Cortex of kidney (tissue), 1 donor: ENCODE measurements at places on chromosomes 4 and X.

GRCh38 chr4:159944477-159944876 is 841.6 kb downstream of the RAPGEF2 start:
- DNase-seq = no peak

GRCh38 chrX:40155589-40156469 is 58.1 kb upstream of the BCOR start:
- no peak for DNase-seq

DNA sequence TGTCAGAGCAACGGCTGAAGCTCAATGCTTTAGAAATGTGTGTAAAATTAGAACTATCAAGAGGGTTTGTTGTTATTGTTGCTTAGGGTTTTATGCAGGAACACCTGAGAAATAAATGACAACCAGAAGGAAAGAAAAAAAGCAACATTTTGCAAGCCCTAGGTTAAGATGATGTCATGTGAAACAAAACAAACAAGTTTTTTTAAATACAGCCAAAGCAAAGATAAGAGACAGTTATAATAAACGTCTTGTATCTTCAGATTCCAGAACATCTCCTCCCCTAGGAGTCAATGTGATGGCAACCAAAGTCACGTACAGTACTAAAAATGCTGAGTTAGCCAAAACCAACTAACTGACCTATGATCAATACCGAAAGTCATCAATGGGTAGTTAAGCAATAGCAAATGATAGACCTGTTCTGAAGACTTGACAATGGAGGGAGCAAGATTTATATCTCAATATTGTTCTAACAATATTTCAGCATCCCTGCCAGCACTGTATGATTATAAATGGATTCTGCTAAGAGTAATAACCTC is 55.3 kb upstream of the NOCT start:
- DNase-seq = no peak

- DNase-seq = no peak
Measured at GRCh38 chrX:5307416-5307815, 921.3 kb downstream of the NLGN4X start.

DNA sequence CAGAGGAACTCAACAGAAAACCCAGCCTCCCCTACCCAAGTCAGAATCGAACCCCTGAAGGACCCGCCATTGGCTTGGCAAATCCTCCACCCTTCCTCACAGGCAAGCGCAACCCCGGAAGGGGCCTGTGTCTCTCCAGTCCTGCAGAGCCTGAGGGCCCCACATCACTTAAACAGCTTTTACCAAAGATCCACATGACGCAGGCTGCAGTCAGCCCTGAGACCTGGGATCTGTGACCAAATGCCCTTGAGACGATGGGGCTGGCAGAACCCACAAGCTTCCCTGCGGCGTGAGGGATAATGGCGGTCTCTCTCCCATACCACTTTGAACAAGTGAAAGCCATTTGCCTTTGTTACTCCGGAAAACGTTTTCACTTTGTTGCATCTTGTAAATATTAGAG is 54.9 kb downstream of the ACOX3 start:
- DNase-seq = no peak

- no peak for DNase-seq
Measured at GRCh38 chrX:51376672-51377071, 44.0 kb downstream of the NUDT10 start.
